ENCODE measurements at places on chromosomes 5 and 9.

DNA sequence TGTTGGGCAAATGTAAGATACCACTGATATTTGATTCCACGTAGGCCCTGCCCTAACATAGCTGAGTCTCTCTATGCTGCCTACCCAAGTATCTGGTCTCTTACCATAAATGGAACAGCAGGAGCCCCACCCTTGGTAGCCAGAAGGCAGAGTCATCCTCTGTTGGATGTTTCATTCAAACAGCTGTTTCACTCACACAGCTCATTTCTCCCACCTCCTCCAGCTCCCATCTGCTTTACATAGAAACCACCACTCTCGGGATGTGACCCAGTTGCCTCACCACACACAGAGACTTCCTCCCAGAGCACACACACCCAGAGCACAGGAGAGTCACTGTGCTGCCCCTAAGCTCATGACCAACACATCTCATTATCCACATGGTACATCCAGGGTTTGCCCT is 165.3 kb downstream of the TMEM167A start:
- DNase-seq = no peak

- no peak for DNase-seq
Measured at GRCh38 chr9:126033956-126034355, 286.8 kb downstream of the PBX3 start.

DNA sequence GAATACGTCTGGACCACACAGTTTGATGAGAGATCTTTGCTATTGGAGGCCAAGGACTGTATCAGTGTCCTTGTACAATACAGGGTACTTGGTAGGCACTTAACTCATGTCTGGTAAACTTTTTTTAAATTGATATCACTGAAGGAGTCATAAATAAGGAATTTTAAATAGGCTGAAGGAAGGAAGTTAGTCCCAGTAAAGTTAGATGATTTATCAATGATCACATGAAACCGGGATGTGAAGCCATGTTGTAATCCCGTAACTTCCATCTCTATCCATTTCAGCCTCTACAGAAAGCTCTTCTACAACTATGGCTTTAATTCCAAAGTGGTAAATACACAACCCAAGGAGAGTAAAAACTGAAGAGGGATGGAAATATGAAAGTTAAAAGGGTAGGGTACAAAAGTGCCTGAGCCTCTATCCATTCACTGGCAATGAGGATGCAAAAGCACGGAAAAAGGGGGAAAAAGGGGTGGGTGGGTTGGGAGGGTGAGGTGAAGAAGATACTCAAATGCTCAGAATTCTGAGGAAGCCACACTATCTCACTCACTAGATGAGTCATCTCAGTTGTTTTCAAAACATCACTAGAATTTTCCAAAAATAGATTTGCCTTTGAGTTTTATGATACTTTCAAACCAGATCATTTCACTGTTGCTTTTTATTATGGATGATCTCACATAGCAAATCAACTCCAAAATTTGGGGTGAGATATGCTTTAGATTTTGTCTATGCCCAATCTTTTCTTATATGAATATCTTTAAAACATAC is 1053.5 kb downstream of the NR2F1-AS1 start:
- DNase-seq = no peak

DNA sequence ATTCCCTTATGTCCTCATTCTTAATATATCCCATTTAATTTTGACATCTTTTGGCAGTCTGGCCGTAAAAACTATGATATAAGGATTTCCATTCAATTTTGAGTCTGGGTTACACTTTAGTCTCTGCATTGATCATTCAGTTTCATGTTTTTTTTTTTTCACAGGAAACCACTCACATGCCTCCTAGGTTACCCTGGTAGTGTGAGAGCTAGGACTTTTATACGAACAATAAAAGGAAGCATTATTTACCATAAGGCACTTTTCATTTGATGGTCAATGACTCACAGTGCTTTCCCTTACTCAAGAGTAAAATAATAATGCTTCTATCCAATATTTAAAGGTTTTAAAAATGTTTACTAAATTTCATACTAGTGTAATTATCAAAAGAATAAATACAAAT is 16.4 kb upstream of the DMAC1 start:
- no peak for DNase-seq

DNA sequence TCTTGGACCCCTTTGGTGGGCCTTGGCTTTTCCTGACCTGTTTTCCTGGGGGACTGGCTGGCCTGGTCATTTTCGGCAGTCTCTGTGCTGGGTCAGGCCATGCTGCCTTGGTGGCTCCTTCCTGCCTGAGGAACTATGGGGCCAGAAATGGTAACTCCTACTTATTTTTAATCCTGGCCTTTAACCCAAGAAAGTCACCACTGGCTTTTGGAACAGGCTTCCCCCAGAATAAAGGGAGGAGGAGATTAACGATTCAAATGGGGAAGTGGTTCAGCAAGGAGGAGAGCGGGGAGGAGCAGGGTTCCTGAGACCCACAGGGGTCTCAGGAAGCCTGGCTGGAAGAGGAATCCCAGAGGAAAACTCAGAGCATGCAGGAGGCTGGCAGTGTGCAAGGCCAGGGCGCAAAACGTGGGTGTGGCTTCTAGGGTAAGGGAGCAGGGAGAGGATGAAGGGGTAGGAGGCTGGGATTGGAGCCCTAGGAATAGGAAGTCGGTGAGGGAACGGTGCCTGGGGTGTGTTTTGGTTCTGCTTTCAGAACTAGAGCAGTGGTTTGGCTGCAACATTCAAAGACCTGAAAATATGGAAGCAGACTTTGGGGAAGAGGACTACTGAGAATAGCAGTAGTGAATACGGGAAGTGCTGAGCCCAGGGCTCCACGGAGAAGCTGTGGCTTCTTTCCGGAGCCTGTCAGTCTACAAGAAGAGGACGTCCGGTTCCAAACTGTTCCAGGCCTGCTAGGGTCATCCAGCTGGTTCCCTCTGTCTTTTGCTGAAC is 271.1 kb upstream of the KLF4 start:
- no peak for DNase-seq

DNA sequence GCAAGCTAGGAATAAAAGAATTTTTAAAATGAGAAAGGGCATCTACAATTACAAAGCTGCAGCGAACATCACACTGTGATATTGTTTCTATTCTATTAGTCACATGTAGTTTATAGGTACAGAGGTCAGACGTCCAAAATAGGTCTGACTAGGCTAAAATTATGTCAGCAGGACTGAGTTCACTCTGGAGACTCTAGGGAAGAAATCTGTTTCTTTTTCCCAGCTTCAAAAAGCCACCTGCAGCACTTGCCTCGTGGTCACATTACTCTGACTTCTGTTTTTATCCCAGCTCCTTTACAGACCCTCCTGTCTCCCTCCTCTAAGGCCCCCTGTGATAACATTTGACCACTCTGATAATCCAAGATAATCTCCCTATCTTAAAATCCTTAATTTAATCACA is 5.1 kb upstream of the CKS2 start:
- no peak for DNase-seq

- no peak for DNase-seq
Measured at GRCh38 chr5:74945561-74946165, 79.5 kb upstream of the FAM169A start.

DNA sequence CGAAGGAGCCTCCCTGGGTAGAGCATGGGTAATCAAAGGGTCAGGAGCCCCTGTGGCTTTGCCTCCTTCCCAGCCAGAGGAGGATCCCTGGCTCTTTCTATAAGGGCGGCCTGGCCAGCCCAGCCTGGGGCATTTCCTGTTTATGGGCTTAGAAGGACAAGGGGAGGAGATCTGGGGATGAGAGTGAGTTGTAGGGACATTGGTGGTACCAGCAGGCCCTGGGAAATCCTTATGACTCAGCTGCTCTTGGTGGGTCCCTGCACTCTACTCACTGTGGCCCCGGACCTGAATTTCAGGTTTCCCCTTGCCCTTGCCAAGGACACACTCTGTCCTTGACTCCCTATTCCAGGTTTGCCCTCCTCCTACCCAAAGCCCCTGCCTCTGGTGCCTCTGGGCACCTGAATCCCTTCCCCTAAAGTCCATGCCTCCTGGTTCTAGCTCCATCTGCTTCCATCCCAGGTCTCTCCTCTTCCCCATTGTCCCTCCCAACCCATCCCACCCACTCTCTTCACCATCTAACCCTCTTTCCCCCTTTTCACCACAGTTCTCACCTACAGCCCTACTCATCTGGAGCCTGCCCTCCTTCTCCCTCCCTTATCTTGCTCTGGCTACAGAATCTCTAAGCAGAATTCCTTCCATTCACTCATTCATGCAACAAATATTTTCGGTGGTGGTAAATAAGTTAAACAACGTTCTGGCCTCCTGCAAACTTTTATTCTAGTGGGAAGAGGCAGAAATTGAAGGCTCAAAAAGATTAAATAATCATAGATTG is 34.9 kb downstream of the PCDH1 start:
- DNase-seq = no peak

DNA sequence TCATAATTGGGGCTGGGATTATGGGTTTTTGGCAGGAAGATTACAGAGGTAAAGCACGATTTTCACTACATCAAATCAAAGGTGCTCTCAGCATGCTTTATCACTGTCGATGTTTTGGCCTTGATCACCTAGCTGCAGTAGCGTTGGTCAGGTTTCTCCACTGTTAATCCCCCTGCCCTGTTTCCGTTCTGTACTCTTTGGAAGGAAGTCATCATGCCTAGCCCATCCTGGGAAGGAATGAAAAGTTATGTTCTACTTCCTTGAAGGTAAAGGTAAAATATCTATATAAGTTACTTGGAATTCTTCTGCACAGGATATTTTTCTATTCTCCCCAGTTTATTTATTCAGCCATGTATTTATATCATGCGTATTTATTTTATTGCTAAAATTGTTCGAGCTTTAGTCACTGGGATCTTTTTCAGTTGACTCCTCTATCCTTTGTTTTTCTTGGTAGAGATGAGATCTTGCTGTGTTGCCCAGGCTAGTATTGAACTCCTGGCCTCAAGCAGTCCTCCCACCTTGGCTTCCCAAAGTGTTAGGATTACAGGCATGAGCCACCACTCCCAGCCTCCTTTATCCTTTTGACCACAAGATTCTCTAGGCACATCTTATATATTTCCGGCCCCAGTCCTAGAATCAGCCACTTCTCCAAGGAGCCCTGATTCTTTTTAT is 25.3 kb downstream of the FAF2 start:
- no peak for DNase-seq

DNA sequence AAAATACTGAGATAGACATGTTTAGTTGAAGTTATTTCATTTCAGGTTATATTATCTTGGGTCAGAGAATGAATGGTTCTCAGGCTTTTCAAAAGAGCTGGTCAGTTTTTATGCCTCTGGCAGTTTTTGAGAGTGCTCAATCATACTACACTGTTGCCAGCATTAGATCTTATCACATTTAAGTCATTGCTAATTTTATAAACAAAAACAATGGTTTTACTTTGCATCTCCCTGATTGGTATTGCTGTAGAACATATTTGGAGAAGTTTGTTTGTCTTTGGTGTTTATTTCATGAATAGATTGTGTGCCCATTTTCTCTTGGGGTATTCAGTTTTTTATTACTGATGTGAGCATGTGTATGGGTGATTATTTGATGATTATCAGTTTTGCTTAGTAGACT is 1.5 kb downstream of the CATSPER3 start:
- DNase-seq = no peak
